ENCODE measurements at places on chromosomes 12 and 14.

DNA sequence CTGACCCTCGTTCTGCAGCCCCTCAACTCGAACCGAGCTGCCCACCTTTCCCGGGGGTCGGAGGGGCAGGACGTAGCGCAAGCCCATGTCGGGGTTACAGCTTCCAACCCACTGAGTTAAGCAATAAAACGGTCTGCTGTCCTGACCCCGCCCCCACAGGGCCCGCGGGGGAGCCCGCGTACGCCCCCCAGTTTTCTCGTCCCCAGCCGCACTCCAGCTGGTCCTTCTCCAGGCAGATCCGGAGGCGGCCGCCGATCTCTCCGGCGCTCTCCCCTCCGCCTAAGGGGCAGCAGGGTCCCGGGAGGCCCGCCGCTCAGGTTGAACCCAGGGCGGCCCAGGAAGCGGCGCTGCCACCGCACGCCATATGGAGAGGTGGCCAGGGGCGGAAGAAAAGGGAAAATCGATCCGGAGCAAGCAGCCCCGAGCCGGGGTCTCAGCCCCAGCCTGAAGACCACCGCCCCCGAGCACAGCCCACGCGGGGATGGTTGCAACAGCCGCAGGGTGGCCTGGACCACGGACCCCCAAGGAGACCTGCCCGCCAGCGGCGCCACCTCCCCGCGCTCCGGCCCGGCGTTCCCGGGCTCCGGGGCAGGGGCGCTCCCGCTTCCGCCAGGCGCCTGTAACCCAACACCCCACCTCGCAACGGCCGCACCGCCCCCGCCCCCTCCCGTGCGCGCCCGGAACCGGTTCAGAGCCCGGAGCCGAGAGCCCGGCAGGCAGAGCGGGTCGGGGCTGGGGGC is 760 bp downstream of the ACTN1 start:
- no peak for DNase-seq

- DNase-seq, result no peak
Measured at GRCh38 chr12:131943876-131944275, 5.9 kb upstream of the EP400 start.

GRCh38 chr12:108257004-108257403 is 82.1 kb downstream of the CMKLR1 start:
- no peak for DNase-seq

DNA sequence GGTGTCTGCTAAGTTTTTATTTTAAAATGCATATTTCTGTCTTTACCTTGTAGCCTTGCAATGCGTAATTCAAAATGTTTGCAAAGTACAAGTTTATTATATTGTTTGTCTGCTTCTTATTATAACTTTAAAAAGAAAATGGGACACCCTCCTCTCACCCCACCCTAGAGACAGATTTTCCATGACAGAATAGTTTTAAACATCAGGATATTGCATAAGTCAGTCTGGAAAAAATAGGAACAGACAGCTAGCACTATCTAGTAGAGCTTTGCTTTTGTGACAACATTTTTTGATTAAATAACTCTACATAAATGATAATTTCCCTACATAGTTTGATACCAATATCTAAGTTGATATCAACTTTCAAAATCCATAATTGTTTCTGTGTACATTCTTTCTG is 71.3 kb downstream of the PDE3A start:
- no peak for DNase-seq

DNA sequence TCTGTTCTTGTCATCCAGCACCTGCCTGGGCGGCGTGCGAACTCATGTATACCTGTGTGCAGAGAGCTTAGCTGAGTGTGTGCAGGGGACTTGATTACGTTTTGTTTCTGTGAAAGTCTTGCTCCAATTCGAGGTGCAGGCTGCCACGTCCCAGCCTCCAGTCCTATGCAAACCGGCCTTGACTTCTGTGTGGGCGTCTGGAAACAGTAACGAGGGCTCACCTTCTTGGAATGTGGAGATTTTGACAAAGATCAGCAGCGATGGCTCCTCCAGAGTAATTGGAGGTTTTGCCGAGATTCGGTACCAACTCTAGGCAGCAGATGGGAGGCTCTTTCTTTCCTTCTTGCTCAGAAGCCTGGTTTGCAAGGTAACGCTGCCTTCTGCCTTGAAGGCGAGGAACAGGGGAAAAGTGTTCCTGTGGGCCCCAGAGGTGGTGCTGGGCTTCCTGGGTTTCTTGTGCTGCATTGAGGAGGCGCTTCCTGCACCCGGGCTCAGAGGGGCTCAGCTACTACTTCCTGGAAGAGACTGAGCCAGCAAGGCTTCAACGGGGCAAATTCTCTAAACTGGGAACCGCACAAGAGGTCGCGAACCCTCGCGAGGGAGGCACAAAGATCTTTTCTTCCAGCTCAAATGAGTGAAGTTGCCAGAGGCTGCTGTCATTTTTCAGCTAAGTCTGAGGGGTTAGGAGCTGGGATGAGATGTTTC is 249.0 kb downstream of the AACS start:
- DNase-seq, result no peak

DNA sequence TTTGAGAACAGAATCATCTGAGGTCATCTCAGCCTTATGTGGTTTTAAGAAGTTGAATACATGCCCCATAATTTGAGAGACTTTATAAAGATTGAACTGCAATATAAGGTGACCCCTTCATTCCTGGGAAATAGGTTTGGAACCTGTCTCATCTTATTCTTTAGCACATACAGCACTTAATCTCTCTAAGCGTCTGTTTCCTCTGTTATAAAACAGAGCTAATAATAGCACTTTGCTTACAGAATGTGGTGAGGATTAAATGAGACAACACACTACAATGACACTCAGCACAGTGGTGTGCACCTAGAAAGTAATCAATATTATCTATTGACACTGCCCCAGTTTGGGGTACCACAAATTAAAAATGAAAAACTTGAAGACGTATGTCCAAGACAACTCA is 102.1 kb downstream of the DUSP6 start:
- no peak for DNase-seq

- no peak for DNase-seq
Measured at GRCh38 chr14:98109326-98109725, 1162.7 kb downstream of the BCL11B start.

- DNase-seq, result no peak
Measured at GRCh38 chr12:25960143-25960542, 1.7 kb downstream of the RASSF8 start.

DNA sequence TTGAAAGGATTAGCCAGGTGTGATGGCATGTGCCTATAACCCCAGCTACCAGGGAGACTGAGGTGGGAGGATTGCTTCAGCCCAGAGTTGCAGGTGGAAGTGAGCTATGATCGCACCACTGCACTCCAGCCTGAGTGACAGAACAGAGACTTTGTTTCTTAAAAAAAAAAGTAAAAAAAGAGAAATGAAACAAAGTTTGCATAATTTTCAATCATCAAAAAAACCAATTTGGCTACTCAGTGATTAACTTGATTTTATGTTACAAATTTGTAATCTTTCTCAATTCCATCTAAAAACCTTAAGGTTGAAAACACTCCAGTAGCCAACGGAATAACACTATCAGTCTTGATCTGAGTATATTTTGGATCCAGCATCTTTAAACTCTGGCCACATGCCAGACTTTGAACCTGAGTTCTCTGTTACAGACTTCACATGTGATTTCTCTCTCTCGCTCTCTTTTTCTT is 12.6 kb upstream of the DENND5B start:
- DNase-seq, result no peak

- no peak for DNase-seq
Measured at GRCh38 chr12:127172861-127173260, 1094.1 kb upstream of the TMEM132C start.

DNA sequence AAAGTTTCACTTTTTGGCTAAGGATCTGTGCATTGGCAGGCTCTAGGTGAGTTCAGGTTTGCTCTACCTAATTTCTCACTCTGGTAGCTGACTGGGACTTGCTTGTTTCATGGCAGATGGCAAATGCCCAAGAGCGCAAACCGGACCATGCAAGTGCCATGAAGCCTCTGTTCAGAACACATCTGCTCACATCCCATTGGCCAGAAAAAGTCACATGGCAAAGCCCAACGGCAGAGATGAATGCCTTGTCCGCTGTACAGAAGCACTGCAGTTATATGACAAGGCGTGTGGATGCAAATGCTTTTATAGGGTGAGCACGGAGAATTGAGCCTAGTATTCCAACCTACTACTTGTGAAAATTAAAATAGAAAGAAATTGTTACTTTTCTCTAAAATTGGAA is 202.2 kb upstream of the HMGA2 start:
- DNase-seq, result no peak

GRCh38 chr12:13376610-13377373 is 180.3 kb downstream of the EMP1 start:
- DNase-seq, result no peak

DNA sequence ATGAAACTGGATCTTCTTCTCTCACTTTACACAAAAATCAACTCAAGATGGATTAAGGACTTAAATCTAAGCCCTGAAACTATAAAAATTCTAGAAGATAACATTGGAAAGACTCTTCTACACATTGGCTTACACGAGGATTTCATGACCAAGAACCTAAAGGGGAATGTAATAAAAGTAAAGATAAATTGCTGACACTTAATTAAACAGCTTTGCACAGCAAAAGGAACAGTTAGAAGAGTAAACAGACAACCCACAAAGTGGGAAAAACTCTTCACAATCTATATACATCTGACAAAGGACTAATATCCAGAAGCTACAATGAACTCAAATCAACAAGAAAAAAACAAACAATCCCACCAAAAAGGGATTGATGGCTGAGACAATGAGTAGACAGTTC is 74.4 kb downstream of the BLTP3B start:
- no peak for DNase-seq

GRCh38 chr12:10965476-10965875 is 21.2 kb downstream of the TAS2R50 start:
- DNase-seq, result no peak

GRCh38 chr12:52870361-52871290 is 21.8 kb upstream of the KRT78 start:
- DNase-seq, result peak; percentile 80

GRCh38 chr12:59185295-59185694 is 265.0 kb upstream of the LRIG3 start:
- DNase-seq, result no peak

GRCh38 chr12:40137252-40137651 is 31.4 kb upstream of the SLC2A13 start:
- no peak for DNase-seq

- no peak for DNase-seq
Measured at GRCh38 chr14:102675396-102675795, 82.9 kb downstream of the RCOR1 start.

GRCh38 chr12:125515887-125516286 is 450.7 kb downstream of the AACS start:
- DNase-seq, result no peak

- no peak for DNase-seq
Measured at GRCh38 chr14:99516871-99517642, 35.8 kb downstream of the CCNK start.

DNA sequence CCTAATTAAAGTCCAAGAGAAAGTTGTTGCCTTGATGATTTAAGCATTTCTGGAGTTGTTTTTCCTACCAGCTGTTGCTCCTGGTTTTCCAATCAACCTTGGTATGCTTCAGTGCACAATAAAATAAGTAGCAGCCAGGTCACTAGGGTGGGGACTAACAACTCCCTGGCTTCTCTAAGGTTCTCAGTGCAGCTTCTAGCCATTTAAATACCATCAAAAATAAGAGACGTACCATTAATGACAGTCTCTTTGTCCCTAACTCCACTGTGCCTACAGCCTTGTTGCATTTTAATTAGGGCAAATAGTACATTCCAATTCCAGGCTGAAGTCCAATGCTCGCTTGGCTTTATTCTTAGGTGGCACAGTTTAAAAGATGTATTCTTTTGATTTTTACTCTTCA is 11.8 kb downstream of the STON2 start:
- DNase-seq, result no peak

DNA sequence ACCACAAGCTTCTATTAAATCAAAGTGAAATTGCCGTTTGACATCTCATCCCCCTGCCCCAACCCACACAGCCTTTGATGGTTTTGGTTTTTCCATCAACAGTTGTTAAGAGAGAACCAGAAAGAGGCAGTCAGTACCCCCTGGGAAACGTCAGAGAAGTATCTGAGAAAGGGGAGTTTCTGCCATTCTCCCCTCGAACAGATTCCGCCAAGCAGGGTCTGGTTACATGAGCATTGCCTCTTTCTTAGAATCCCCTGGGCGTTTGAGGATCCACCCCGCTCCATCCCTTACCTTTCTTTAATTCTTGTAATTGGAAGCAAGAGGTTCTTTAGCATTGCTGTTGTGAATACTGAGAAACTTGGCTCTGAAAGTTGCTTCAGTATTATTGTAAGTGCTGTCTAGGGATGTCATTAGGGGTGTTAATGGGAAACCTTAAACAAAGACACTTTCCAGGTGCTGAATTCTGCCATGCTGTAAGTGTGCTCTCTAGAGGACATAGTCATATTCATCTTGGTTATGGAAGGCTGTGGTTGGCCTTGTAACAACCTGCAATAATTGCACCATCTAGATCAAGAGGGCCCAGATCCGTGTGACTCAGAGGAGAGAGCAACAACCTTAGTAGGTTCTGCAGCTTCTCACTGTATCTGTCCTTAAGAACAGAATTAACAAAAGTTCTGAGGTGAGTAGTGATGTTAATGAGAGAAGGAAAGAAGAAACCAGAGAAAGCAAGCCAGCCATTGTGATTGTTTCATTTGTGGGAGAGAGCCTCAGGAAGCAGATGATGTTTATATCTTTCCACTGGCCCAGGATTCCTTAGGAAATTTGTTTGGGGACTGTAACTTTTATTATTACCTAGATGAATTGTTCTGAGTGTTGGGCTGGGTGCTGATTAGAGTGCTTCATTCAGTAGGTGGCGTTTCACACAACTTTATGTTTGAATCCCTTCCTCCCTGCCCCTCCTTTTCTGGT is 9.0 kb downstream of the TMBIM6 start:
- peak; percentile 41 for DNase-seq

GRCh38 chr14:20680843-20681347 is 3.5 kb upstream of the RNASE4 start:
- no peak for DNase-seq

GRCh38 chr14:73491256-73492042 is 716 bp downstream of the RIOX1 start:
- DNase-seq, result peak; percentile 51

DNA sequence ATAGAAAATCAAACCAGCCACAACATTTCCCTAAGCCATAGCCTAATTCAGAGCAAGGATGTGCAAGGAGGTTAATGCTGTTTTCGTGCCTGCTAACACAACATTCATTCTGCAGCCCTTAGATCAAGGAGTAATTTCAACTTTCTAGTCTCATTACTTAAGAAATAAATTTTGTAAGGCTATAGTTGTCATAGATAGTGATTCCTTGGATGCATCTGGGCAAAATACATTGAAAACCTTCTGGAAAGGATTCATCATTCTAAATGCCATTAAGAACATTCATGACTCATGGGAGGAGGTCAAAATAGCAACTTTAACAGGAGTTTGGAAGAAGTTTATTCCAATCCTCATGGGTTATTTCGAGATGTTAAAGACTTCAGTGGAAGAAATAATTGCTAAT is 283.2 kb downstream of the RPAP3 start:
- no peak for DNase-seq

GRCh38 chr14:89470401-89470800 is 53.4 kb upstream of the FOXN3 start:
- no peak for DNase-seq

DNA sequence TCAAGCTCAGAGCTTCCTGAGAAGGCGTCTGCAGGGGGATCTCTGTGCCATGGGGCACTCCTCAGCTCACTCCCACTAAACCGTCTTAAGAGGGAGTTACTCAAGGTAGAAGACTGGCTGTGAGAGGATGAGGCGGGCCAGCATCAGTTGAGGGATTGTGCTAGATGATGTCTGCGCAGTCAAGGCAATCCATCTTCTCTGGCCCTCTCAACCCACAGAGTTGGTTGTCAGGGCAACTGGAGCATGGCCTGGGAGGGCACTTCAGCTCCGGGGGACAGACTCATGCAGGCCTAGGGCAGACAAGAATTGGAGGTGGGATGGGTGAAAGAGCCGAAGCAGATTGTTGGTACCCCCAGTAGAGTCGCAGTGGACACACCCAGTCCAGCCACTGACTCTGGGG is 9.0 kb downstream of the GSTZ1 start:
- no peak for DNase-seq

All from stimulated activated CD4-positive, alpha-beta T cell treated with anti-CD3 and anti-CD28 coated beads, Interleukin-12 subunit alpha, Interleukin-12 subunit beta, amount 100 ng/mL, for 48 hours (primary cell).